Stimulated activated CD8-positive, alpha-beta memory T cell treated with anti-CD3 and anti-CD28 coated beads, Interleukin-12 subunit alpha, Interleukin-12 subunit beta, amount 100 ng/mL, for 1 hour (primary cell): ENCODE measurements at places on chromosomes 13 and 19.

DNA sequence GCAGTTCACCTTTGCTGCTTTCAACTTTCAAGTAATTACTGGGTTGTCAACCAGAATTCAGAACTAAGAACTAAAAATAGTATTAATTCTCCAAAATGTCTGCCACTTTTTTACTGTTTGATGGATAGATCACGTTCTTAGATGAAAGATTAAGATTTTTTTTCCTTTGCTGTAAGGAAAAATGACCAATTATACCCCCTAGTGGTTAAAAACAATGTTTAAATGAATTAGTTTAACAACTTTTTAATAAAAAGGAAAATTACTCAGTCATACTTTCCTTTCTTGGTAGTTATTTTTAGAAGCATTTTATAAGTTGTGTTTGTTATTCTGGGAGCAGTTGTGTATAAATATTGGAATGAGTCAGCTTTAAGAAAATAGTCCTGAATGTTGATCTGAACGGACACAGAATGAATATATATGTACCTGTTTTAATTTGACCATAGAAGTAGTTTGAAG, 4.6 kb downstream of the TM9SF2 start:
- no peak for DNase-seq

GRCh38 chr13:90445179-90445578, 902.3 kb upstream of the MIR17HG start:
- no peak for DNase-seq

DNA sequence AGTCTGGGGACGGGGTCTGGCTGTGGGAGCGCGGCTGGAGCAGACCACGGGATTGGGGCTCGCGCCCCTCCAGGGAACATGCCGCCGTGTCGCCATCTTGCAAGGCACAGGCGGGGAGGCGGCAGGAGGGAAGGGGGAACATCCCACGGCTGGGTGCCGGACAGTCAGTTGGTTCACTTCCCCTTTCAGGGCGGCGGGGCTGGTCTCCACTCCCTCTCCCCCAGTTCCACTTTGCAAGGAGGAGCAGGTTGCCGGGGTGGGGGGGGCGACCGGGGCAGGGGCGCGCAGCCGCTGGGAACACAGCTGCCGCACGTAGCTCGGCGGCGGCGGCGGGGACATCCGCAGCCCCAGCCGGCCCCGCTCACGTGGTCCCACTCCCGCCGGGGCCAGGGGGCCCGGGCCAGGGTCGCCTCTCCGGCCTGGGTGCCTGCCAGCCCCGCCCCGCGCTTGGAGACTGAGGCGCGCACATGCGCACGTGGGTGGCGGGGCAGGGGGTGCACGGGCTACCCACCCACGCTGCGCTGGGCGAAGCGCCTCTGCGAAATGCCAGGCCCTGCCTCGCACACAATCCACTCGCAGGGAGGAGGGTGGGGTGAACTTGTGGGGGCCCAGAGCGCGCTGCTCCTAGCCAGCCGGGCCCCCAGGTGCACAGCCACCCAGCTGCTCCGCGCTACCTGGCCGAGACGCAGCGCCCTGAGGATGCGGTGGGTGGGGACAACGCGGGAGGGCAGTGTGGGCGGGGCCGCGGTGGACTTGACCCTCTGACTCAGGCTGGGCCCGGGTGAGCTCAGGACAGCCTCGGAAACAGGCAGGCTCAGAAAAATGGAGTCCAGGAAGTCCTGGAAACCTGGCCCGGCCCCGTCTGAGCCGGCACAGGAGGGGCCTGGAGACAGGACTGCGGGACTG, 6.4 kb downstream of the KLF16 start:
- no peak for DNase-seq

- no peak for DNase-seq
Observed at GRCh38 chr13:85406269-85406975, 392.8 kb downstream of the SLITRK6 start.

- DNase-seq = peak; percentile 12
Observed at GRCh38 chr19:36488846-36489117, 579 bp downstream of the ZNF566 start.

DNA sequence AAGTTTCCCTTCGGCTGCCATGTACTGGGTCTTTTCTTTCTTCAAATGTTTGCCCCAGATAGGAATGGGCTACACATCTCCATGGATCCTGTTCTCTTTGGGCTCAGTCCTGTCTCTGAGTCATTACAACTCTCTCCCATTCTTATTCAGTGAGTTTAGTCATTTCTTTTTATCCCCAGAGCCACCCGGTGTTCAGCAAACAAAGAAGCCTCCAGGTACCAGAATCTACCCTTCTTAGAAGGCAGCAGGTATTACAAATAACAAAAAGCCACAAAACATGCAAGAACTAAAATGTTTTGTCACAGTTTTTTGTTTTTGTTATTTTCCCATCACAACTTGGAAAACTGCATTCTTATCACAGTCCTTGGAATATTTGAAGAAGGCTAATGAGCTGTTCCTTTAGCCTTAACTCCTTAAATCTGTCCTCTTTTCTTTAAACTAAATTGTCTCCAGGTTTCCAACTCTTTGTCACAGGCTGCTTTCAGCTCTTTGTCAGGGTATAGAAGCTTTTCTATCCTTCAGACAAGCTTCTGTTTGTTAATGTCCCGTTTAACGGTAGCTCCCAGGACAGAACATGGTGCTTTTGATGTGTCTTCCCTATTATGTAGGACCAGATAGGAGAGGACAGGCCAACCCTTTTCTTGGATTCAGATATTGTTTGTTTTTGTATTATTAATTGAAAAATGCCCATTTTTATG, 215.5 kb upstream of the HTR2A start:
- no peak for DNase-seq

DNA sequence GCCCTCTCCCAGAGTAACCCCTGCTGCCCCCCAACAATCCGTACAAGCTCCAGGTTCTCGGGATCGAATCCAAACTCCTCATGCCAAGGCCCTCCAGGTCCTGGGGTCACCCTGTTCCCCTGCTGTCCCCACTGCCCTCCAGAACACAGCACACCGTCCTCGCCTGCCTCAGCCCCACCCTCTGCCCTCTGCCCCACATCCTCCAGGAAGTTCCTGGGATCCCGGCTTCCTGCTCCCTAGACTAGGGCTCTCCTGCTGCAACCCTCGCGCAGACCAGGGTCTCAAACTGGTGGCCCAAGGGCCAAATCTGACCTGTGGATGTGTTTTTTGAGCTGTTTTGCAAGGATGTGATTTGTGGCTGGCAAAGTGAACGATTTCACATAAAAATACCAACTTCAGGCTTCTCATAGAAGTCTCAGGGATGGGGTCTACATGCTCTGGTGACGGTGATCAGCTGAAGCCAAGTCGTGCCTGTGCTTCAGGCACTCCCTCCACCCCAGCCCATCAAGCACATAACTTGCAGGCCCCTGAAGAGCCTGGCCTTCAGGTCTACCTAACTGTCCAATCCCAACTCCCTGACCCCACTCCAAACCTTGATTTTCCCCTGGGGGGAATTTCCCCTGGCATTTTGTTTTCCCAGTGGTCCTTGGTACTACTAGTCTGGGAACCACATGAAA, 1.8 kb downstream of the RABAC1 start:
- no peak for DNase-seq

DNA sequence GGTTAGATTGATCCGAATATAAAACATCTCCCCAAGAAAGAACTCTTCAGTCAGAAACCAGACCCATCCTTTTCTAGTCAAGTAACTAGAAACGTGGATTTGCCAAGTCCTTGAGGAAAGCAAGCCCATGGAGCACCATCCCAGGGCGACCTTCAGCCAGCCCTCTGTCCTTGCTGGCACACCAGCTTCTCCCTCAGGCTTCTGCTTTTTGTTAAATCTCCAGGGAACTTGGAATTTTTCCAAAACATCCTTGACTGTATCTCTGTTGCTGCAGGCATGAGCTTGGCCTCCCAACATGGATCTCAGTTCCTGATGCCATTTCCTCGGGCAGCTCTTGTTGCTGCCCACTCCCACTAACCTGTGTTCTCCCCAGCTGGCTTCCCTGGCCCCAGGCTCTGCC, 27.1 kb upstream of the C1QTNF9 start:
- no peak for DNase-seq

- DNase-seq = no peak
Observed at GRCh38 chr19:7851623-7852500, 21.8 kb downstream of the EVI5L start.

GRCh38 chr19:57720878-57721277, 6.5 kb downstream of the ZNF671 start:
- no peak for DNase-seq

GRCh38 chr19:1136621-1137317, 33.0 kb downstream of the GPX4 start:
- DNase-seq = no peak

- no peak for DNase-seq
Observed at GRCh38 chr13:29743201-29743786, 107.1 kb downstream of the UBL3 start.

DNA sequence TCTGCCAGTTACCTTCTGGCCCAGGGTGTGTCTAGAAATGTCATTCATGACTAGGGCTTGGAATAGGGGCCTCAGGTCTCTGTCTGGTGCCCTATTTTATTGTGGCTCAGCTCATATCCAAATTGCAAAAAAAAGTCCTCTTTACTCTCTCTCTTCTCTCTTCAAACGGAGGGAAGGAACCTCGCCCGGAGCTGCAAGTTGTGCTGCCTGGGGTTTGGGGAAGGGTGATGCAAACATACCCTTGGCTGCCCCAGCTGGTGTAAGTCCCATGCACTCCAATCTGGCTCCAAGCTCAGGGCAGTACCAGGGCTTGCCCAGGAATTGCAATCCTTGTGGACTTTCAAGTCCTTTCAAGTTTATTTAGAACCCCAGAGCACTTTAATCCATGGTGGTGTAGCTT, 549.6 kb downstream of the PCDH17 start:
- DNase-seq = no peak

DNA sequence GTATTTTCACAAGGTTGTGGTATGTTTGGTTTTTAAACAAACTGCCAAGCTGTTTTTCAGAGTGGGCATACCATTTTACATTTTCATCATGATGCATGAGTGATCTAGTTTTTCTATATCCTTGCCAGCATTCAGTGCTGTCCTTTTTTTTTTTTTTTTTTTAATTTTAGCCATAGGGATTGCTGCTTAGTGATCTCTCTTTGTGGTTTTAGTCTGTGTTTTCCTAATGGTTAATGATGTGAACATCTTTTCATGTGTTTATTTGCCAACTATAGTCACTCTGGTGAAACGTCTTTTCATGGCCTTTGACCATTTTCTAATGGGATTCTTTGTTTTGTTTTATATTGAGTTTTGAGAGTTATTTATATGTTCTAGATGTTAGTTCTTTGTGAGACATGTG, 59.7 kb downstream of the SHISA2 start:
- DNase-seq = no peak

DNA sequence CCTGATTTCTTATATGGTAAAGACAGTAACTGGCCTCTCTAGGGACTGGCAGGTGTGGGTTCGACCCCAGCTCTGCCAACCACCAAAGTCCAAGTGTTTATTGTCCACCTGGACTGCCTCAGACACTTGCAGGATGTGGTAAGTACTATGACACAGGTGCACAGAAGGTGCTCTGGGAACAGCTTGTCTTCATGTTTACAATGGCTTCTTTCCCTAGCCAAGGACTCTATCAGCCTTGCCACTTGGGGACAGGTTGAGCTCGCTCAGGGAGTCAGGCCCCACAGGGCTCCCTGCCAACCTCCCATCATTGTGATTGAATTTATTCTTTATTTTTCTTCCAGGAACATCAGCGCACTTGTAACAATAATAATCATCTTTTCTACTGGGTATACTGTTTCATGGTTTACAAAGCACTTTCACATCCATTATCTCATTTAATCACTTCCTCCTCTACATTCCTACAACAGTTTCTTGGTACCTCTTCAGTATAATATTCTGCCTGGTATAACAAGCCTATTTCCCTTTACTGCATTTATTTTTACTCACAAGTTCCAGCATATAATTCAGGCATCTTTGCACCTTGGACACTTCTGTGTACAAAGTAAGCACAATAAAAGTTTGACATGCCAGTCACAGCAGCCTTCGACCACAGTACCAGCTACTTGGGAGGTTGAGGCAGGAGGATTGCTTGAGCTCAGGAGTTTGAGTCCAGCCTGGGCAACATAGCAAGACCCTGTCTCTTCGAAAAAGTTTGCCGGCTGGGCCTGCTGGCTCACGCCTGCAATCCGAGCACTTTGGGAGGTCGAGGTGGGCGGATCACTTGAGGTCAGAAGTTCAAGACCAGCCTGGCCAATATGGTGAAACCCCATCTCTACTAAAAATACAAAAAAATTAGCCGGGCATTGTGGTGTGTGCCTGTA, 24.2 kb upstream of the GATAD2A start:
- DNase-seq = no peak

- DNase-seq = no peak
Observed at GRCh38 chr13:82370316-82370715, 1512.0 kb downstream of the SLITRK1 start.

DNA sequence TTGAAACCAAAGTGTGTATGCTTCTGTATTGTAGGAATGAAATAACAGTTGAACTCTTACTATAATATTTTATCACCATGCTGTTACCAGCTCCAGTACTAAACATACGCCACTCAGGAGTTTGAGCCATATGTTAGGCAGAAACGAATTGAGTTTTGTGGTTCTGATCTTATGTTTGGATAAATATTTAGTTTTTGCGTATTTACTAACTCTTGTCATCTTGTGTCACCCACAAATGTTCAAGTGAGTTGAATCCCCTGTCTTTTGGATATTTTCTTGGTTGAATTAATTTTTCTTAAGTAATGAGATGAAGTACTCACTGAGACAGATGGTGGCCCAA, 1.5 kb downstream of the FNDC3A start:
- DNase-seq = no peak

- no peak for DNase-seq
Observed at GRCh38 chr19:38731654-38732301, 12.5 kb downstream of the CAPN12 start.

- DNase-seq = no peak
Observed at GRCh38 chr13:22121146-22121739, 450.4 kb downstream of the FGF9 start.

GRCh38 chr19:13788991-13789390, 6.3 kb upstream of the ZSWIM4 start:
- DNase-seq = no peak

GRCh38 chr13:30255696-30256095, 51.7 kb downstream of the KATNAL1 start:
- DNase-seq = no peak

DNA sequence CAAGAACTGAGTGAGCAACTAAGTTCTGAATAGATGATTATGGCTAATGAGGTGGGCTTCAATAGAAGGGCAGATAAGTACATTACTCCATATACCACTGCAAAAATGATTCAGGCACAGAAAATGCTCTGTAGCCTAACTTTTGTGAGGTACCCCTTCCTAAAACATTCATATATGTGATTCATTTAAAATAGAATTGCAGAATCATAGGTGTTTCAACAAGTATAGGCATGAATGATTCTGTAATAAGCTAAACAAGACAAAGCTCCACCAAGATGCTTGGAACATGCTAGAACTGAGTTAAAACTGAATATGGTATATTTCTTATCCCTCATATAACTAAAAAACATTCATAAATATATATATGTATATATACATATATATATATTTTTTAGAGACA, 12.1 kb downstream of the KBTBD7 start:
- no peak for DNase-seq

DNA sequence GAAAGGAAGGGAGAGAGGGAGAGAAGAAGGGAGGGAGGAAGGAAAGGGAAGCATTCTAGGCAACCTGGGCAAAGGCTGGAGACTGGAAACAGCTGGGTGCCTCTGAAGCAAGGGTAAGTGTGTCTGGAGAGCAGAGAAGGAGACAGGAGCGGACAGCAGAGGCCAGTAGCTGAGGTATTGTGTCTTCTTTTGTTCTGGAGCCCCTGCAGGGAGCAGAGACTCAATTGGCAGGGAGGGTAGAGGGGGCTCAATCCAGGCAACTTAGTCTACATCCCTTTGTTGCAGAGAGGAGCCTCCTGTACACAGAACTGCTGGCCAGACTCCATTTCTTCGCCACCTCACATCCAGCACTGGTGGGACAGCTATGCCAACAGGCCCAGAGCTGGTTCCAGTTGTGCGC, 53.2 kb downstream of the NWD1 start:
- DNase-seq = no peak

GRCh38 chr13:36919171-36919832, 736 bp downstream of the SMAD9 start:
- no peak for DNase-seq
